ENCODE measurements at places on chromosomes 5 and 9.

- DNase-seq, result no peak
Measured at GRCh38 chr5:115022303-115022702, 147.4 kb downstream of the TRIM36 start.

GRCh38 chr9:107172160-107172978 lies 110.7 kb upstream of the RAD23B start:
- no peak for DNase-seq

- no peak for DNase-seq
Measured at GRCh38 chr5:91867799-91868198, 484.7 kb upstream of the ARRDC3 start.

DNA sequence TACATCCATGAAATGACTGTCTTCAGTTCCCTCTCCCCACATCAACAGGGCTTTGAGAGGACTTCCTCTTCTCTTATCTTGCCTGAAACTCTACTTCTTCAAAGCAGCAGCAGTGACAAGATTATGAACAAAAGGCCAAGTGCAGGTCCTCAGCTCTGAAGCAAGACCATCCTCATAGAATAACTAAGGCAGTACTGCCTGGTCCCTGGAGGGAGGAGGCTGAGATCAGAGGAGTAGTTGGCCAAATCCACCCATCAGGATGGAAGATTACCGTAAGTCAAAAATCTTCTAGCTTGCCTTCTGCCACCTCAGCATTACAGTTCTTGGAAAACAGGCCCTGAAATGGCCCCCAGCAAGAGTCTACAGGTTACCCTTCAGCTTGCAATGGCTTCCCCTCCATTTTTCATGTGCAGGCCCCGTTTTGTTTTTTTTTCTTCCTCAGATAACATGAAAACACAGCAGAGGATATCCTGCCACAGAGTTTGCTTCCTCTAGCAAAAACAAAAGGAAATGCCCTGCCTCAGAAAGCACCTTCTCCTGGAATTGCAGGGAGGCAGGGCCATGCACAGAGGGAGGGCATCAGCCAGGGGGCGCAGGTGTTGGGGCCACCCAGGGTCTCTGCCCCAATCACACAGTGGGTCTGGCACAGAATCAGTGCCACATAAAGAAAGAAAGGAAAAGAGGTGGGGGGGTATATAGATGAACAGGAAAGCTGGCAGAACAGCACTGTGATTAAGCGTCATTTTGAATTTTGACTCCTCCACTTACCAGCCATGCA lies 40.0 kb downstream of the KLHL3 start:
- no peak for DNase-seq

DNA sequence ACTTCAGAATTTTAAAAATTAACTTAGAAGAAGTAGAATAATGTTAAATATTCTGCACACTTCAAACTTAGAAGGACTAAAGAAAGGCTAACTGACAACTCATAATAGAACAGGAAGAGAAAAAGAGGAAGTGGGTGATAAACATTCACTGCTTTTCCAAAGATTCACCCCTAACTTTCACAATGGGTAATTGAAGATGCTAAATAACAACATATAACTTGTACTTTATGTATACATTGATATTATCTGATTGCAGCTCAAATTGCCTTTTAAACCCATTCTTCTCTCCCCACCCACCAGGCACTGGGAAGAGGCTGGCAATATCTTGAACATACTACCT lies 376.6 kb downstream of the EFNA5 start:
- DNase-seq, result no peak

GRCh38 chr5:132465059-132465707 lies 25.4 kb downstream of the IRF1 start:
- DNase-seq, result no peak

GRCh38 chr9:129081388-129081904 lies 535 bp downstream of the DOLPP1 start:
- DNase-seq, result no peak

DNA sequence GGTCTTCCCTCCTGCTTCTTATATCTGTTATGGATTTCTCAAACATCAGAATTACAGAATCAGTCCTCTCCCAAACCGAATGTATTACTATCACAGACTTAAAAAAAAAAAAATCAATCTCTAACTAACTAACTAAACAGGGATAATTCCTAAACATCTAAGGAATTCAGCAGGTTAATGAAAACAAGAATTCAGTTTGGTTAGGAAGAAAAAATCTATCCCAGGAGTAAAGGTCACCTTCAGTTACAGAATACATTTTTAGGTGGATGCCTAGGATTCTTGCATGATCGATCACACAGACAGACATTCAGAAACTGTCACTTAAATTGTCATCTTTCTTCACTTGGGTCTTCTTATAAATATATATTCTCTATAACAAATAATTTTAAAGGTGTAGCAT lies 11.5 kb downstream of the PTAR1 start:
- no peak for DNase-seq

DNA sequence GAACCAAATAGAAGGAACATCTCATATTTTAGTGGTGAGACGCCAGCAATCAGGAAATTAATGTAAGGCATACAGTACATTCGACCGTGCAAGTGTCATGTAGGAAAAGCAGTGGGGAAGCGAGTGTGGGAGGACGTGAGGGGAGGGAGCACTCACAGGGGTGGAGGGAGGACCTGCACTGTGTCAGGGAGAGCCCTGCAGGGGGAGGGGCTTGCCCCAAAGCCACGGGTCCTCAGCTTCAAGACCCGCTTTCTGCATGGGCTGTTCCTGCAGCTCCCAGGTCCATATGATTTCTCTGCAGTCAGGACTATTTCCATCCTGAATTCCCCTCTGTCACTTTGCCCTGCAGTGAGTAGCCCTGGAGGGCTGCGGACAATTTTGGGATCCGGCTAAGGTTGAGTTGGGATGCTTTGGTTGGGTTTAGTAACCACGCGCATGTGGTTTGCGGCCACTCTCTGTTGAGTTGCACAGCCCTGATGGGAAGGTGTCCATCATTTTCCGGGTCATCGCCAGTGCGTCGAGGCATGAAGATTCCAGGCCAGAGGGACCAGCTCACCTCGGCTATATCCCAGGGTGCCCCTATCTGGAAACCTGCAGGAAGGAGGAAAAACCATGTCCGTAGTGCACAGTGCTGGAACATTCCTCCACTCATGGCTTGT lies 61.9 kb downstream of the IRX1 start:
- peak; percentile 41 for DNase-seq

GRCh38 chr5:76413746-76414145 lies 10.7 kb downstream of the IQGAP2 start:
- DNase-seq, result no peak

GRCh38 chr9:18061856-18062255 lies 412.1 kb upstream of the ADAMTSL1 start:
- DNase-seq, result no peak

DNA sequence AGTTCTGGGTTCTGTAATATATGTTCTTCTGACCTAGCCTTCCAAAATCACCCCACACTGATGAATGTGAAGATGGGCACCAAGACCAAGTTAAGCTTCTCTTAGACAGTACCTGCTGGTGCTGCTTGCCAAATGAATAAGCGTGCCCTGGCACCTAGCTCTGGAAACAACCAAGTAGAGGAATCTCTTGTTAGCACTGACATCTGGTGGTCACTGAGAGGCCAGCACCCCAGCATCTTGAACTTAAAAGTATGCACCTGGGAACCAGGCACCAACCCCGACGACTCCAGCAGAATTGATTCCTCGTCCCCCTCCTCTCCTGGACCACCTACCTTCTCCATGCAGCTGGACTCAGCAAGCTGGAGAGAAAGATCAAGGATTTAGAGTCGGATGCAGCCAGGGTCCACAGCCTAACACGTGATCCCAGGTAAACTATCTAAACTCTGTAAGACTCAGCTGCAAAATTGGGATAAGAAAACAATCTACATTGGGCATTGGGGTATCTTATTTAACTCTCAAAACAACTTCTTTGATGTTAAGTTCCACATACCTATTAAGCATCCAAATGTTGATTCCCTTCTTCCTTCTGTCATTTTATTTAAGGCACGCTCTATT lies 89.8 kb downstream of the SLC1A3 start:
- no peak for DNase-seq

Data from cardiac septum (tissue), 1 donor.